Stimulated activated CD8-positive, alpha-beta memory T cell treated with anti-CD3 and anti-CD28 coated beads, Interleukin-12 subunit alpha, Interleukin-12 subunit beta, amount 100 ng/mL, for 1 hour (primary cell): ENCODE measurements at places on chromosomes 13 and 19.

- no peak for DNase-seq
Measured at GRCh38 chr13:105349082-105349723, 1186.3 kb downstream of the EFNB2 start.

GRCh38 chr13:71382285-71382684 lies 484.7 kb downstream of the DACH1 start:
- no peak for DNase-seq

DNA sequence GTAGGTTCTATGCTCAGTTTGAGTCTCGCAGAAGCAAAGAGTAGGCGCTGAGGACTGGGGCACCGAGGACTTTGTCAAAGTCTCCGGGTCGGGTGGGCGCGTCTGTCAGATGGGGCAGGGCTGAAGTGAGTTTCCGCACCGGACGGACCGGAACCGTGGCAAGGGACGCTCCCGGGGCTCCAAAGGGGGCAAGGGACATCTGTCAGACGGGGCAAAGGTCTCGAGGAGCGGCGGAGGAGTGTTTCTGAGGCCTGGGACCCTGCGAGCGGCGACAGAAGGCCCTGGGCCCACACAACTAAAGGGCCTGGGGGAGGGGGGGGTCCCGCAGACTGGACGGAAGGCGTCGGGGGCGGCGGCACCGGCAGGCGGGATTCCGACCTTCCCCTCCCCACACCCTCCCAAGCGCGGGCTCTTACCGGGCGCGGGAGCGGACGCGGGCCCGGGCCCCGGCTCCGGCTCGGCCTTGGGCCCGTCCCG lies 13.3 kb upstream of the AKAP8L start:
- no peak for DNase-seq

DNA sequence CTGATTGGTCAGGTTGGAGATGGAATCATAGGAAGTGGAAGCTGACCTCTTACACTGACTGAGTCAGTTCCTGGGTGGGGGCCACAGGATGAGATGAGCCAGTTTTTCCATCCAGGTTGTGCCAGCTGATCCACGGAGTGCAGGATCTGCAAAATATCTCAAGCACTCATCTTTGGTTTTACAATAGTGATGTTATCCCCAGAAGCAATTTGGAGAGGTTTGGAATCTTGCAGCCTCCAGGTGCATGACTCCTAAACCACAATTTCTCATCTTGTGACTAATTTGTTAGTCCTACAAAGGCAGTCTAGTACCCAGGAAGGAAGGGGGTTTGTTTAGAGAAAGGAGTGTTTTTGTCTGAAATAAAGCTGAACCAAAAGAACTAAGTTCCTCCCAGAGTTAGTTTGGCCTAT lies 212.8 kb downstream of the SLITRK6 start:
- no peak for DNase-seq

- no peak for DNase-seq
Measured at GRCh38 chr13:95588721-95589120, 36.2 kb downstream of the CLDN10 start.

DNA sequence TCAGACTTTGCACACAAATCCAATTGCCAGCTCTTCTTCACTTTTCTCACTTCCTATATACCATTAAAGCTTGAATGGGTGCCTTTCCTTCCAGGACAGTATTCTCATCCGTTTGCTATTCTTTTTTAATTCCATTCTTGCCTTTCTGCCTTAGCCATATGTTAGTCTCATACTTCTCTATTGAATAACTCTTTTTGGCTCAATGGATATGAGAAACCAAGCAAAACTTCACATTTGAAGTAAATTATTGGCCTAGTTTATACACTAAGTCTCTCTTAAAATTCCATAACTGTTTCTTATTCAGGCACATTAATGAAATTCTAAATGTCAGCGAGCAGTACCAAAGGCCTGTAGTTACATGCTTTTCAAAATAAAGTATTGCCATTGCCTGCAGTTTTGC lies 129.6 kb upstream of the FRY start:
- DNase-seq = no peak

- no peak for DNase-seq
Measured at GRCh38 chr13:29266756-29267733, 328.4 kb downstream of the SLC7A1 start.

- no peak for DNase-seq
Measured at GRCh38 chr13:31441800-31442510, 242.2 kb downstream of the B3GLCT start.

DNA sequence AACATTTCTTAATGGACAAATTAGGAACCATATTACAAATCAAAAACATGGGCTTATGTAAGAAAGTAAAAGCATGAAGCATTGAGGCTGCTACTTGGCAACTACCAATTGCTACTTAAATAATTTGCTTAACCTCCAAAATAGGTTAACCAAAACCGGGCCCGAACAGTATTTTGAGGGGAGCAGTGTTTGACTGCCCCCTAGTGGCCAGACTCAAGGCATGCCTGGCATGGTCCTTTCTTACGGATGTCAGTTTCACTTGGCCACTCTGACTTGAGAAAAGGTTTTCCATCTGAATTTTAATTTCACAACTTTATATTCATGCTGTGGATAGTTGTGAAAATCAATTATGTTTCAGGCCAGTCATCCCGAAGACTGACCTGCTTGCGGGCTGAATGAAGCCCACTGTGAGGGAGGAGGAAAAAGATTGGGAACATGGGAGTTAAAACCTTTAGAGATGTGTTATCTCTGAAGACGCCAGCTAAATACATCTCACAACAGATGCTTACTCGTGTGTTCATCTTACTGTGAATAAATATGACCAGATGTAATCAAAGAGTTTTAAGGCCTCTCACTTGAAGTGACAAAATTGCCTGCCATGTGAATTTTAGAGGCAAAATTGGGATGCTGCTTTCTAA lies 2.9 kb downstream of the RXFP2 start:
- DNase-seq = peak; percentile 52
